ENCODE measurements at places on chromosomes 11 and 22. TPM values are rescaled to one million over a fixed set of nuclear protein-coding genes. Genes with fewer than 3 reads are reported as not detected.

DNA sequence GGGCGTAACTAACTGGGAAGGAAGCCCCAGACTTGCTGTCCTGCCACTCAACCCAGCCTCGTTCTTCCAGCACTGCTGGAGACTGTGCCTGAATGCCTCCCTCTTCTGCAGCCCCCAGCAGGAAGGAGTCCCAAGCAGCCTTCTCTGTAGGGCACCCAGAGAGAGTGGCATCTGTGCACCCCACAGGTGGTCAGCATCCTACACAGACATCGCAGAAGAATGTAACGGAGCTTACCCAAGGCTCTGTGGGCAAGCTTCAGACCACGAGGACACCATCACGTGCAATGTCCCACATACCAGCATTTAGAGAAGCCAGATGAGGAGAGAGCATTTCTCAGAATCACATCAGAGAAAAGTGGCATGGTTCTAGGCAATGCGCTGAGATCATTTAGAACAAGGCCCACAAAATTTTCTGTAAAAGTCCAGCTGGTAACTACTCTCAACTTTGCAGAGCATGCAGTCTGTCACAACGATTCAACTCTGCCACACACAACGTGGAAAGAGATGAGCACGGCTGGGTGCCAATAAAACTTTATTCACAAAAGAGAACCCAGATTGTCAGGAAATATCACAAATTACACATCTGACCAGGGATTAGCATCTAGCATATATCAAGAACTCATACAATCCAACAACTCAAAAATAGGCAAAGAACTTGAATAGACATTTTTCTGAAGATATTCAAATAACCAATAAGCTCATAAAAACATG lies 33.4 kb downstream of the SHANK2 start:
- DNase-seq, result no peak
- H3K4me3 ChIP-seq, result no peak overlapping the region
- H3K4me1 ChIP-seq, result no peaks in the 10 kb centered on the region

PPARA gene
- total RNA-seq, result 8.4 TPM

GRCh38 chr11:114562166-114562916 lies 2.7 kb upstream of the NXPE1 start:
- H3K27ac ChIP-seq, result no peak overlapping the region
- no peaks in the 10 kb centered on the region for H3K36me3 ChIP-seq
- peak; percentile 80 for DNase-seq
- no peak overlapping the region for H3K4me3 ChIP-seq

- no peak overlapping the region for H3K4me3 ChIP-seq
- H3K4me1 ChIP-seq, result peaks cover 40% of the 10 kb centered on the region
- no peaks in the 10 kb centered on the region for H3K27me3 ChIP-seq
- no peaks in the 10 kb centered on the region for H3K36me3 ChIP-seq
Measured at GRCh38 chr22:41557401-41558240, 3.2 kb upstream of the CSDC2 start.

- no peak overlapping the region for H3K27ac ChIP-seq
- H3K4me1 ChIP-seq, result peaks cover 2% of the 10 kb centered on the region
- no peak overlapping the region for H3K4me3 ChIP-seq
- H3K27me3 ChIP-seq, result no peaks in the 10 kb centered on the region
Measured at GRCh38 chr11:123439616-123440015, 9.5 kb downstream of the GRAMD1B start.

SPTBN2 gene
- 18.2 TPM for total RNA-seq

GRIK4 gene
- total RNA-seq, result 3.9 TPM

DNA sequence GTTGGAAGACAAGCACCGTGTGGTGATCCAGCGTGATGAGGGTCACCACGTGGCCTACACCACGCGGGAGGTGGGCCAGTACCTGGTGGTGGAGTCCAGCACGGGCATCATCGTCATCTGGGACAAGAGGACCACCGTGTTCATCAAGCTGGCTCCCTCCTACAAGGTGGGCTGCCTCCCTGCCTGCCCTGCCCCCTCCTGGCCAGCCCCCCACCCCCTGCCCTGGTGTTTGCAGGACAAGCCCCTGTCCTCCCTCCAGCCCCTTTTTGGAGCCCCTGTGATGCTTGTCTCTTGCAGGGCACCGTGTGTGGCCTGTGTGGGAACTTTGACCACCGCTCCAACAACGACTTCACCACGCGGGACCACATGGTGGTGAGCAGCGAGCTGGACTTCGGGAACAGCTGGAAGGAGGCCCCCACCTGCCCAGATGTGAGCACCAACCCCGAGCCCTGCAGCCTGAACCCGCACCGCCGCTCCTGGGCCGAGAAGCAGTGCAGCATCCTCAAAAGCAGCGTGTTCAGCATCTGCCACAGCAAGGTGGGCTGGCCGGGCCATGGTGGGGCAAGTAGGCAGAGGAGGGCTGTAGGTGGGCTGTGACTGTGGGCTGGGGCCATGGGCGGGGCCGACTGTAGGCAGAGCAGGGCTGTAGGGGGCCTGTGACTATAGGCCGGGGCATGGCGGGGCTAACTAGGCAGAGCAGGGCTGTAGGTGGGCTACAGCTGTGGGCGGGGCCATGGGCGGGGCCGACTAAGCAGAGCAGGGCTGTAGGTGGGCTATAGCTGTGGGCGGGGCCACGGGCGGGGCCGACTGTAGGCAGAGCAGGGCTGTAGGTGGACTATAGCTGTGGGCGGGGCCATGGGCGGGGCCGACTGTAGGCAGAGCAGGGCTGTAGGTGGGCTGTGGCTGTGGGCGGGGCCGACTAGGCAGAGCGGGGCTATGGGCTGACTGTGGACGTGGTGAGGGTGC lies 13.6 kb downstream of the MUC2 start:
- H3K4me3 ChIP-seq, result no peak overlapping the region
- no peaks in the 10 kb centered on the region for H3K36me3 ChIP-seq
- H3K27me3 ChIP-seq, result no peaks in the 10 kb centered on the region

DNA sequence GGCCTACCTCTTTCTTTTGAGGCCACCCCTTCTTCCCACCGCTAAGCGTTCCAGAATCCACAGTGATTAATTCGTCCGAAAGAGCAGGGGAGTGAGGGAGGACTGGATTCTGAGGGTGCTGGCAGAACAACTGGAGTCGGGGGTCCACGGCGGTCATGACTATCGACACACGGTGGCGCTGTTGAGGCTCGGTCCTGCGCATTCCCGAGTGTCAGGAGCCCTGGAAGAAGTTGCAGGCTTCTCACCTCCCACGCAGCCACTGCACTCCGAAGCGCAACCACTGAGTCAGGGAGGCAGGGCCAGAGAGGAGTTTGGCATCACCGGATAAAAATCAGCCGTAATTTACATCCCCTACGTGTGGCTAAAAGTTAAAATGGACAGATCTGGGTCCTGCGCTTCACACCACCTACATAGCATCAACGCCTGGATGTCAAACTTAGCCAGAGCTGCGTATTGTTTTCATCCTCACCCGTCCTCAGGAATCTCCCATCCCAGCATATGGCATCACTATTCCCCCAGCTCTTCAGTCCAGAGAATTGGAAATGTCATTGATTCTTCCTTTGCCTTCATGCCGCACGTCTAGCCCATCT lies 10.7 kb upstream of the CTSF start:
- no peaks in the 10 kb centered on the region for H3K27me3 ChIP-seq
- no peaks in the 10 kb centered on the region for H3K36me3 ChIP-seq
- H3K27ac ChIP-seq, result no peak overlapping the region
- no peaks in the 10 kb centered on the region for H3K4me1 ChIP-seq

Data from astrocyte (in vitro differentiated cells and primary cell).